AG04449 (cell line): ENCODE measurements at places on chromosomes 2 and 18.

DNA sequence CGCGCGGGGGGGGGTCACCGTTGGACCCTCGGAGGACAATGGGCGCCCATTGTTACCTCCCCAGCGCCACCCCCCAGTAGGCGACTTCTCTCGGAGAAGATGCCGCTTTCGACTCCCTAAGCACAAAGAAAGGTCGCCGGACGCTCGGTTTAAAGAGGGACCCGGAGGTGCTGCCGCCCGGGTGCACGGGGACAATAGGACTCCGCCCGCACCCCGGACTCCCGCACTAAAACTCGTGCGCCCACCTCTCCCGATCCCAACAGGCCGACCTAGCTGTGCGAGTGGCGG, 318 bp upstream of the CDC42EP3 start:
- no peak for DNase-seq

GRCh38 chr2:65766768-65767267, 334.4 kb upstream of the SPRED2 start:
- no peak for DNase-seq

GRCh38 chr18:58287353-58288274, 243.6 kb downstream of the NEDD4L start:
- DNase-seq: no peak

DNA sequence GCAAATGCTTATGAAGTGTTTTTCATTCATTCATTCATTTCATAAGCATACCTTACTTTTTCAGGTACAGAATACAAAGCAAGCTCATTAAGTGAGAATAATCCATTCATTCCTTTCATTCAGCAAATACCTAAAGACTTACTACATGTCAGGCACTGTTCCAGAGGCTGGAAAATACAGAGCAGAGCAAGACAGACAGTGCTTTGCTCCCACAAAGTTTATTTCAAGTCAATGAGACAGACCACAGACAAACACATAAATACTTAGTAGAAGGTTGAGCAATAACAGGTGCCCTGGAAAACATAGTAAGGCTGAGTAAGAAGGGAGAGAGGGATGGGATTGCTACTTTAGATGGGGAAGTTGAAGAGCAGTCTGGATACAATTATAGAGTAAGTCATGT, 309.8 kb downstream of the C1D start:
- peak; percentile 58 for DNase-seq

DNA sequence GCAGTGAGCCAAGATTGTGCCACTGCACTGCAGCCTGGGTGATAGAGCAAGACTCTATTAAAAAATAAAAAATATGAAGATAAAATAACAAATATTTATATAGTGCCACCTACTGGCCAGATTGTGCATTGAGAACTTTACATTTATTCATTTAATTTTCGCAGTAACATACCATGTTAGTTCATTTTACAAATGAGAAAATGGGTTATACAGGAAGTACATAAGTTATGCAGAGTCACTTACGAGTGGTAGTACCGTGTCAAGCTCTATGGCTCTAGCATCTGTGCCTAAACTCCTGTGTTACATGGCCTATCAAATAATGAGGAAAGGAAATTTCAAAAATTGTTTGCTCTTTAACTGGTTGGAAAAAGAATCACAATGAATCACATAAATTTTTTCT, 27.9 kb downstream of the RIF1 start:
- DNase-seq: no peak
